ENCODE measurements at places on chromosomes 2 and 18.

DNA sequence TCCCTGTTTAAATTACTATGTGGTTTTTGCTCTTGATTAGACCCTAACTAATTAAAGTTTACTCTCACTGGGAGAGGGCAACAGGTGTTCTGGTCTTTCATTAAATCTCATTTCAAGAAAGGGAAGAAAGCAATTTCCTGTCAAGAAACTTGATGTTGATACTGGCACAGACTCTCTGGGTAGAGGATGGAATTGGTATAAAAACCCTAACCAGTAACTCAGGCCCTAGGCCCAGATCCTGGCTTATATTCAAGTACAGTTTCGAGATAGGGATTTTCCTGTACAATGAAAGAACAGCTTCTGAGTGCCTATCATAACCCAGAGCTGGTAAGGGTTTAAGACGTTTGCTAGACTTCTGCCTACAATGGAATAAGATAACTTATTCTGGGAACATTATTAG is 61.6 kb upstream of the ACYP2 start:
- no peak for DNase-seq

DNA sequence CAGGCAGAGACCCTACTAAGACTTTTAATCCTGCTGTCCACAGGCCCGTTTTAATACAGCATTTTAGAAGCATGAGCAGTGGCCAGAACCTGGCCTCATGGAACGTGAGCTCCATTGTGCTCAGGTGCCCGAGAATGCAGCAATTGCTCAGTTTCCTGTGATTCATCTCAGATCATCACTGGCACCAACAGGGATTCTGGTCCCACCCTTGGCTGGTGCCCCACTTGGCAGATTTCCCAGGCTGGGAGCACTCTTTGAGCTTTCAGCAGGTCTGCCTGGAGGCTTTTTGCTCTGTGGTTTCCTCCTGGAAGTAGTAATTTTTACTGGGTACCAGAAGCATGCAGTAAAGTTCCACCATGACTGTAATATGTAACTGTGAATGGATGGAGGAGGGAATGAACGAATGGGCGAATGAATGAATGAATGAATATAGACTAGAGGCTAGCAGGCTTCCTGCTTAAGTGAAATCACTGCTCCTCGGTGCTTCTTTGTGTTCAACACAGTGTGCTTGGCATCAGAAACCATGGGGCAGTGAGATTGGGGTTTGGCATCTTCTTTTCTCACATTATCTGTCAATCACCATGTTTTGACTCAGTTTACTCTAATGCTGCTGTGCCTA is 312.9 kb downstream of the PRKCE start:
- no peak for DNase-seq

GRCh38 chr2:43127208-43127940 is 99.0 kb downstream of the ZFP36L2 start:
- peak; percentile 95 for DNase-seq

DNA sequence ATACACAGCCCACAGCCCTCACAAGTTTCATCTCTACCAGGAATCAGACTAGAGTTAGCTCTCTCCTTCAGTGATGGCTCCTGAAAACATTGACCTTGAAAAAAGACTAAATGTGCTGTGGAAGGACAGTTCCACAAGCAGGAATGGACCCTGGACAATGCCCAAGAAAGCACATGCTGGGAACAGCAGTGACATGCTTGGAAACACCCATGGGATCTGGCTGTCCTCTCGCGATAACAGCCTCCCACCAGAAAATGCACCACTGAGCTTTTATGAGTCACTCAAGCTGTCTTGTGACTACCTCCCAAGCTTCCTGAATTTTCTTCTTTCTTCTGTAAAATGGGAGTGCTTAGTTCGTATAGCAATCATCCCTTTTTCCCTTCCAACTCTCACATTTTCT is 269.2 kb downstream of the LRATD1 start:
- DNase-seq: no peak

DNA sequence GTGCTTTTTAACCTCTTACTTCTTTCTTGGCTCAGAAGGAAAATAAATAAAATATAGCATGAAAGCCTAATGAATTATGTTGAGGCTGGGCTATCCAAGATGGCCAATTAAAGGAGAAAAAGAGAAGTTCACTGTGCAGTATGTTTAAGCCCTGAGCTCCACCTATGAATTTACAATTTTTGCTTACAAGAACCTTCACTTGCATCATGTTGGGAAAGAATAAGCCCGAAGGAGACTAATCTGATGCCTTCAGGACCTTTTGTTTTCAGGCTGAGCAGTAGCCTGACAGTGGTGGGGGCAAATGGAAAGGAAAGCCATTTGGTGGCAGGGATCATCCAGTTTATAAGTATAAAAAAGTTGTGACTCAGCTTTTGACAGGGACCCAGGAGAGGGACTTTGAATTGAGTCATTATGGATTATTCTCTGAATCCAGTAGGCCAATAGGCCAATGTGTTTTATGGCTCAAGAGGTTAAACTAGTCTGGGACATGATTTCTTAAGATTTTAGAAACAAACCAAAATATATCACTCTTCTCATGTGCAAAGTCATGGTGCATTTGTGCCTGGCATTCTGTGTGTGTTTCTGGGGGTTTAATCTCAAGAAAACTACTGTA is 56.9 kb downstream of the E2F6 start:
- no peak for DNase-seq

- DNase-seq: no peak
These were observed 99.8 kb upstream of the ARHGAP28 start for GRCh38 chr18:6629635-6630140.

- DNase-seq: no peak
These were observed 185.9 kb upstream of the HAAO start for GRCh38 chr2:42978175-42978886.

DNA sequence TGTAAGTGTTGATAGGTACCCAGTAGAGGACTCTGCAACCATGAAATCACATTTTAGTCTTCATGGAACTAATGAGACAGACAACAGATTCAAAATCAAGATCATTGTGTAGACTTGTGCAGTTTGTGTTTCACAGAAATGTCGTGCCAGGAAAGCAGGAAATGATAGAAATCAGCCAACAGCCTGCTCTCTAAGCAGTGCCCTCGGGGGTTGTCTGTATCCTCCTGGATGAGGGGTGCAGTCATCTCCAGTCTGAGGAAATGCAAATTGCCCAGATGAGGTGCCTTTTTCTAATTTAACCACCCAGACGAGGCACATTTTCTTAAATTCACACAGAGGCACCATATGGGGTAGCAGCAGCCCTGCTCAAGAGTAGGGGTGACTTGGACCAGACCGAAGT is 663.1 kb downstream of the XIRP2 start:
- DNase-seq: no peak

DNA sequence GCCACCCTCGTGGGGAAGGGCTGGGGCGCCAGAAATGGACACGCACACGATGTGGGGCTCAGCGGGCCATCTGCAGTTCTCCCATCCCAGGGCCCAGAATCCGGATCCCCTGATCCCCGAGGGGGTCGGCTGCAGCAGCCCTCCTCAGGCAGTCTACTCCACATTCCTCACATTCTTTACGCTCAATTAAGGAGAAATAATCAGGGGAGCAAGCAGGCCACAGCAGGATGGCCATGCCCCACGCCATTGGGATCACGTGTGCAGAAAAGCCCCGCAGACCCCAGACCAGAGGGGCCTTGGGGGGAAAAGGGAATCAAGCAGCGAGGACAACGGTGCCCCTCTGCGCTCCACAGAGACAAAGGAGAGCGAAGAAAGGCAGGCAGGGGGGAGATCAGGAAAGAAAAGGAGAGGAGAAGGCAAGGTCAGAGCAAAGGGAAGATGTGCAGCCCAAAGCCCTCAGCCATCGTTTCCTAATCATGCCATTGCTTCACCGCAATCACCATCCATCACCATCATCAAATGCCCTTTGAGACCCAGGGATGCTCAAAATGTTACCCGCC is 17.5 kb upstream of the PKDCC start:
- no peak for DNase-seq

DNA sequence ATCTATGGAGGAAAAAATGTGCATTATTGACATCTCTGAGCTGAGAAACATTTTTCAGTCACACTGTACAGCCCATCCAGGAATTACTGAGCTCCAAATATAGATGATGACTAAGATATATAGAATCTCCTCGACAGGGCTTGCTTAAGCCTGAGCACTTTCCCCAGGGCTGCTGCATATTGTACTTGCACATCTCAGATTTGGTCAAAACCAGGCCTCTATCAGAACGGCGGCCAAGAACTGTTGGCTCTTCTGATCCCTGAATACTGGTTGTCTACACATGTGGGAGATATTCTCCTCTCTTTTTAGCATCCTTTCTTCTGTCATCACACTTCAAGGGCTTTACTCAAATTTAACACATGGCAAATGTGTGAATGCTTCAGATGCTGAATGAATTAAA is 201.5 kb upstream of the SLC35G4 start:
- no peak for DNase-seq

- DNase-seq: no peak
These were observed 29.1 kb downstream of the ID2 start for GRCh38 chr2:8710951-8711350.

DNA sequence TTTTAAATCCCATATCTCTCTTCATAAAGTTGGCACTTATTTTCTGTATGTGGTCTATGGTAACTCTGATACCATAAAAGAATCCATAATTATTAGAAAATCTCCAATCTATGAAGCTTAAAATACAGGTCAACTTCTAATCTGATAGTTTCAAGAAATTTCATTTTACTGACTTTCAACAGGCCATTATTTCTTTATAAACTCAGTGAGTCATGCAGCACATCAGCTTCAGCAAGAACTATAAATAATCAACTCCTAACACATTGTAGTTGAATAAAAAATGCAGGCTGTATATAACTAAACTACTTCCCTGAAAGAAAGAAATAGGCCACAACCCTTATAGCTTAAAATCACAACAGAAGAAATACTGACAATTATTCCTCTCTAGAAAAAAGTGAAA is 204.3 kb upstream of the CCDC150 start:
- no peak for DNase-seq

DNA sequence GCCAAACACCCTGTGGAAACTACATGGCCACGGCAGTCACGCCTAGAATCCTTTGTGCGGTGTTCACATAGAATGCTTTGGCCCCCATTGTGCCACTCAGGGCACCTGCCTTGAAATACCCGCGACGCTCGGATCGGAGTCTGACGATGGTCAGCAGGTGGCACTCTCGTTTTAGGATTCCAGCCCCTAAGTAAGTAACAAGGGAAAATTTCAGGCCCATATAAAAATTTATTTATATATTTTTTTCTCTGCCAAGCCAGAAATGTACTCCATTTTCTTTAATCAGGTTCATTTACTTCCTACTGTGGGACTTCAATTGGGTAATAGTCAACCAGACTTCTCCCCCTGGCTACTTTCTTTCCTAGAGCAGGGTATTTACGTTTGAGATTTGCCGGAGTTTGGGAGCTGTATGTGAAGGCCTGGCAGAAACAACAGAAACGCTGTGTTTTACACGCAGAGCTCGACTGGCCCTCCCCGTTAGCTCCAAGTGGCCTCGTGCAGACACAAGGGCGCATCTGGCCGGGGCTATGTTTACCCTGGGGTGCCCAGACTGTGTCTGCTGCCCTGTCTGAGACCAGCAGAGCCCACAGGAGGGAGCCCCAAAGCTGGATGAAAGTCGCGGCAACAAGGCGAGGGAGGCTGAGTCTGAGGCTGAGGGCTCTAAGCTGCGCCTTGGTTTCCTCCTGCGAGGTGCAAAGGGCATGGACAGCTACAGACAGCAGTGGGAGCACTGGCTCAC is 41.6 kb downstream of the LRRC30 start:
- no peak for DNase-seq

GRCh38 chr2:9483107-9483506 is 8.8 kb downstream of the IAH1 start:
- DNase-seq: no peak

DNA sequence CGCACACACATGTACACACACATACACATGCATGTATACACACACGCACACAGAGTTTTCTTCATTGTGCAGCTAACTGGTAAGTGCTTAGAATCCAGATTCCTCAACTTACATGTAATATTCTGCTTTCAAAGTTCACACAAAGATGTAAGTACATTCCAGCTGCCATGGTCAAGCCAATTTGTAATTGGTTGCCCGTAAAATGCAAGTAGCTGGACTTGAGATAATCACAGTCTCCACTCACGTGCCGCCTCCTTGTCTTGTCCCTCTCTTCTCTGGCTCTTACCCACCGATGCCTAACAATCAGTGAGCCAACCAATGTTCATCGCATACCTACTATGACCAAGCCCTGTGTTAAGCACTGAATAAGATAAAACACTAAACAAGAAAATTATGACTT is 77.8 kb downstream of the SOCS6 start:
- DNase-seq: no peak

- no peak for DNase-seq
These were observed 466.0 kb downstream of the PTH2R start for GRCh38 chr2:208872591-208872990.

GRCh38 chr2:241003830-241004564 is 5.6 kb downstream of the SNED1 start:
- DNase-seq: no peak

- DNase-seq: no peak
These were observed 69.5 kb downstream of the IL1R2 start for GRCh38 chr2:102061286-102061699.

- no peak for DNase-seq
These were observed 11.8 kb downstream of the G6PC2 start for GRCh38 chr2:168912901-168913369.

GRCh38 chr2:19367326-19367725 is 8.9 kb upstream of the OSR1 start:
- no peak for DNase-seq

DNA sequence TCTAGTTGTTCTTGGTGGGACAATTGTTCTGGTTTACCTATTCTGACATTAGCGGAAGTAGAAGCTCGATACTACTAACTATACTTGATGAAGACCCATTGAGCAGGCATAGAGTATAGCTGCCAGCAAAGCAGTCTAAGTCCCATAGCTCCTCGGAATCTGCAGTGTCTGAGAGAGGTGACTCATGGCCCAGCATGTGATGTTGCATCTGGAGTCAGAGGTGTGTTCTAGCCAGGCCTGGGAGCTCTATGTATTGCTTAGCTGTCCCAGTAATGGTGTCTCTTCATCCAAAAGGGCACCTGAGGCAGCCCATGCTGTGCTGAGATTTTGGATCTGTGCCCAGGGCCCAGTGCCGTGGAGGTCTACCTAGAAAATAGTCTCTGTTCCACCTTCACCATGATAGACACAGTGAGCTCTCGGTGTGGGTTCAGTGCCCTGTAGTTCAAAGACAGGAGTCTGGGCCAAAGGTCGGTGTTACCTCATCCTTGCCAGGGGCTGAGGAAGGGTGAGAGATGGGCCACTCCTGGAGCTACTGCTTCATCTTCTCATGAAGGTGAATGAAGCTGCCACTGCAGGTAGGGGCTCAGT is 47.3 kb downstream of the MEX3C start:
- no peak for DNase-seq

- no peak for DNase-seq
These were observed 66.4 kb upstream of the CHMP1B start for GRCh38 chr18:11784674-11785304.

GRCh38 chr2:127164761-127165538 is 55.1 kb downstream of the CYP27C1 start:
- DNase-seq: no peak

- DNase-seq: no peak
These were observed 763 bp downstream of the CCDC141 start for GRCh38 chr2:179049203-179049545.

Data from stimulated activated CD4-positive, alpha-beta T cell treated with anti-CD3 and anti-CD28 coated beads, Interleukin-1b, Interleukin-23, amount 100 ng/mL, for 4 hours (primary cell).